Activated T-cell treated with anti-CD3 and anti-CD28 coated beads, Interleukin-2, amount 50 U/mL, for 72 hours (primary cell): ENCODE measurements at places on chromosomes 12 and 14.

DNA sequence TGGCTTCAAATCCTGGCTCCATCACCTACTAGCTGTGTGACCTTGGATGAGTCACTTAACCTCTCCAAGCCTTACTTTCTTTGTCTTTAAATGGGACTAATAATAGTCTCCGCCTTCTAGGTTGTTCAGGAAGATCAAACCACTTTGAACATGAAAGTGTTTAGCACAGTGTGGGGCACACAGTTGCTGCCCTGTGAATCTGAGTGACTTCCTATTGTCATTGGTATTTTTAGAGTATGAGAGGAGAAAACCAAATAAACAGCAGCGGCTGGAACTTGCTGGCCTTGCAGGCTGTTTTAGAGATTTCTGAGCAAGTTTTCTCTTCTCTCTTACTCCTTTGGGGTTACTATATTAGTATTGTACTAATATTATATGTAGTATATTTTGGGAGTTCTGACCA, 120.7 kb upstream of the MYL2 start:
- DNase-seq: no peak

DNA sequence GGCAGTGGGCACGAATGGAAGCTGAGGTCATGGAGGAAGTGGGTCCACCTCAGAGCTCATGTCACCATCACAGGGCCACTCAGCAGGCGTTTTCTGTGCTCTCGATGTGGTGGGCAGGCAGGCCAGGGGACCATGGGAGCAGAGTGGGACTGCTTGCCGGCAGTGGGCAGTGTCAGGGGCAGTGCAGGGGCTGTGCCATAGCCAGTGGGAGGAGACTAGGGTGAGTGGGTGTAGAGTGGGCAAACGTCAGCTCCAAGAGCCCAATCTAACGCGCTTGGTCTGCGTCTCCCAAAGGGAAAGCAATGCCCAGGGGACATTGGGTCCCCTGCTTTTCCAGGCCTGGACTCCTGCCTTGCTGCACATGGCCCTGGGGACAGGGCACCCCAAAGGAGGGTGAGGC, 58.3 kb downstream of the SLC6A12 start:
- no peak for DNase-seq

GRCh38 chr12:71556875-71557274, 106.8 kb downstream of the ZFC3H1 start:
- DNase-seq: no peak

- no peak for DNase-seq
These were observed 5.2 kb upstream of the FOS start for GRCh38 chr14:75273272-75274049.

GRCh38 chr12:116385486-116386217, 108.2 kb upstream of the MED13L start:
- no peak for DNase-seq

- DNase-seq: no peak
These were observed 26.6 kb upstream of the GALNT9 start for GRCh38 chr12:132355742-132356681.

- no peak for DNase-seq
These were observed 44.9 kb downstream of the SIX6 start for GRCh38 chr14:60553808-60554207.

- DNase-seq: no peak
These were observed 89.6 kb downstream of the MSRB3 start for GRCh38 chr12:65368055-65368454.

DNA sequence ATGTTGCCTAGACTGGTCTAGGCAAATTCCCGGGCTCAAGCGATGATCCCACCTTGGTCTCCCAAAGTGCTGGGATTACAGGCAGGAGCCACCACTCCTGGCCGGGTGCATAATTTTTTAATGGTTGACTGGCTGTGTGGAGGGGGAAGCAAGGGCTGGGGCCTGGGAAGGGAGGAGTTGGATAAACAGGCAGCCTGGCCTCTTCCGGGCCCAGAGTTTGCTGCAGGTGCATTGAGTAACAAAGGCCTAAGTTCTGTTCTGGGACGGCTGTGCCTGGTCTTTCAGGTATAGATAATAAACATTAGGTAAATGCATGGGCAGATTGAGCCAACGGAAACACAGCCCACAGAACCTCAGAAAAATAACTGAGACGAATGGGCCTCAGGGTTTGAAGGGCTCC, 191.3 kb upstream of the TBX3 start:
- DNase-seq: no peak

- no peak for DNase-seq
These were observed 116.9 kb upstream of the CCDC196 start for GRCh38 chr14:66369157-66369697.

- no peak for DNase-seq
These were observed 155.5 kb upstream of the NTF3 start for GRCh38 chr12:5276327-5276880.

DNA sequence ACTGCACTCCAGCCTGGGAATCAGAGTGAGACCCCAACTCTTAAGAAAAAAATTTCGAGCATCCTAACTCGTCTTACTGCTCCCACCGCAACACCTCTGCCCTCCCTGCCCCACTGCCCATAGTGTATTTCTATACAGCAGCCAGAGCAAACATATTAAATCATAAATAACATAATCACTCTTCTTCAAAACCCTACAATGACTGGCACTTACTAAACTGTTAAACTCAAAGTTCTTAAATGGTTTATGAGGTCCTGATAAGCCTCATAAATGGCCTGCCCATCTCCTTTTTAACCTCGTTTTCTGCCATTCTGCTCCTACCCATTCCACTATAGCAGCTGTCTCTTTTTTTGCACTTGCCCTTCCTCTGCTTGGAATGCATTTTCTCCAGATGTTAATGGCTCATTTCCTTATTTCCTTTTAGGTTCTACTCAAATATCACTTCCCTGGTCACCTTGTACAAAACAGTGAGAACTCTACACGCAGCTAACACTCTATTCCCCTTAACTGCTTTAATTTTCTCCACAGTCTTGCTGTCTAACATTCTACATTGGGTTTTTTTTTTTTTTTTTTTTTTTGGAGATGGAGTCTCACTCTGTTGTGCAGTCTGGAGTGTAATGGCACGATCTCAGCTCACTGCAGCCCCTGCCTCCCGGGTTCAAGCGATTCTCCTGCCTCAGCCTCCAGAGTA, 45.2 kb downstream of the CDK17 start:
- no peak for DNase-seq

- DNase-seq: peak; percentile 0
These were observed 4.7 kb upstream of the EPYC start for GRCh38 chr12:91009319-91009950.

DNA sequence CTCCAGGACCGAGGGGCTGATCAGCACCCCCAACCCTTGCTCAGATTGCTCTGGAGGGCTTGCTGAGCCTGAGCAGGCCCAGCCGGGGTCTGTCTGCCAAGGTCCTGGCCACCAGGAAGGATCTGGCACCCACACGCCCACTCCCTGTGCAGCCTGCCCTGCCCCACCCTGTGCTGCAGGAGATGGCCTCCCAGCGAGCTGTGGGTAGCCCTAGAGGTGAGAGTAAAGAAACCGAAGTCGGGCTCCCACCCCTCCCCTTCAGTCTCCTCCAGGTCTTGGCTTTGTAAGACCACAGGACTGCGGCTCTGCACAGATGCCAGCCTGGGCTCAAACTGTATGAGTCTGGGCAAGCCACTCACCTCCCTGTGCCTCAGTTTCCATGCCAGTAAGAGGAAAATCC, 307.8 kb downstream of the BCL11B start:
- no peak for DNase-seq

GRCh38 chr14:92637228-92637627, 111.2 kb downstream of the LGMN start:
- DNase-seq: no peak

- DNase-seq: no peak
These were observed 14.1 kb downstream of the ACACB start for GRCh38 chr12:109130297-109131153.

DNA sequence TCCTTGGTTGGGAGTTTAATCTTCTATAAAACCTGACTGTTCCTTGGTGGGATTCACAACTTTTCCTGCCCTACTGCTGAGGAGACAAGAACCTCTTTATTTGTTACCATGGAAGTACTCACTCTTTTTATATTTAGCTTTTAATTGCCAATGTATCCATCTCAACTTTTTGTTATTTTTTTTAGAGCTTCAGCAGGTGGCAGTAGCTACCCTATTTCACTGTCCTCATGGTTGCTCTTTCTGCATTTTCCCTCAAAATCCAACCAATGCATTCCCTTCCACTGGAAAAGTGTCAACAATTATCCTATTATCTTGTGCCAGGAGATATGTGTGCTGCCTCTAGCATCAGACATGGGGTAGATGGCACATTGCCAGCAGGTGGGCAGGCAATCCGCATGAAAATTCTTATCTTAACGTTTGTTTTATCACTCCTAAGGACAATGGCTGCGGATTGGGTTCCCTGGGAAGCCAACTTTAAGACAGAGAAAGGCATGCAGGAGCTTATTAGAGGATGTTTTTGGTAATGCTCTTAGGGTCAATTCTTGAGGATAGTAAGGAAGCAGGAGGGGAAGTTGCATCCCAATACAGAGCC, 406.4 kb downstream of the SNAPC1 start:
- no peak for DNase-seq

GRCh38 chr12:116701432-116701831, 36.4 kb downstream of the SPRING1 start:
- no peak for DNase-seq

- no peak for DNase-seq
These were observed 49.3 kb upstream of the ASPG start for GRCh38 chr14:104036212-104036611.

GRCh38 chr12:62907078-62907477, 27.9 kb downstream of the PPM1H start:
- DNase-seq: no peak

- DNase-seq: no peak
These were observed 4.3 kb downstream of the OR4E1 start for GRCh38 chr14:21669284-21669683.

- DNase-seq: no peak
These were observed 12.7 kb downstream of the JAG2 start for GRCh38 chr14:105155681-105156413.

DNA sequence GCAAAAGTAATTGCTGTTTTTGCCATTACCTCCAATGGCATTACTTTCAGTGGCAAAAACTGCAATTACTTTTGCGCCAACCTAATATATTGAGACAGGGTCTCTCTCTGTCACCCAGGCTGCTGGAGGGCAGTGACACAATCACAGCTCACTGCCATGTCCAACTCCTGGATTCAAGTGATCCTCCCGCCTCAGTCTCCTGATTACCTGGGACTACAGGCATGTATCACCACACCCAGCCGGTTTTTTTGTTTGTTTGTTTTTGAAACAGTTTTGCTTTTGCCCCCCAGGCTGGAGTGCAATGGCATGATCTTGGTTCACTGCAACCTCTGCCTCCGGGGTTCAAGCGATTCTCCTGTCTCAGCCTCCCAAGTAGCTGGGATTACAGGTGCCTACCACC, 15.7 kb upstream of the KDM2B start:
- DNase-seq: no peak

DNA sequence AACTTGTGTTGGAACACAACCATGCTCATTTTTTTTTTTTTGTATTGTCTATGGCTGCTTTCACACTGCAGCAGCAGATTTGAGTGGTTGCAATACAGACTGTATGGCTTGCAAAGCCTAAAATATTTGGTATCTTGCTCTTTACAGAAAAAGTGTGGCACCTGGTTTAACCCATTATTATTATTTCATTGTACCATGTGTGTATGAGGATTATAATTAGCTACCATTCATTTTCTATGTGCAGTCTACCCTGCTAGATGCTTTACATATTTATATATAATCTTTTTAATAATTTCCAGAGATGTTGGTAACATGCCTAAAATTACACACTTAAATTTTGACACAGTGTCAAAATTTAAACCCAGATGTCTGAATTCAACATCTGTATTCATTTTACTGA, 37.7 kb downstream of the SPATS2 start:
- DNase-seq: no peak

DNA sequence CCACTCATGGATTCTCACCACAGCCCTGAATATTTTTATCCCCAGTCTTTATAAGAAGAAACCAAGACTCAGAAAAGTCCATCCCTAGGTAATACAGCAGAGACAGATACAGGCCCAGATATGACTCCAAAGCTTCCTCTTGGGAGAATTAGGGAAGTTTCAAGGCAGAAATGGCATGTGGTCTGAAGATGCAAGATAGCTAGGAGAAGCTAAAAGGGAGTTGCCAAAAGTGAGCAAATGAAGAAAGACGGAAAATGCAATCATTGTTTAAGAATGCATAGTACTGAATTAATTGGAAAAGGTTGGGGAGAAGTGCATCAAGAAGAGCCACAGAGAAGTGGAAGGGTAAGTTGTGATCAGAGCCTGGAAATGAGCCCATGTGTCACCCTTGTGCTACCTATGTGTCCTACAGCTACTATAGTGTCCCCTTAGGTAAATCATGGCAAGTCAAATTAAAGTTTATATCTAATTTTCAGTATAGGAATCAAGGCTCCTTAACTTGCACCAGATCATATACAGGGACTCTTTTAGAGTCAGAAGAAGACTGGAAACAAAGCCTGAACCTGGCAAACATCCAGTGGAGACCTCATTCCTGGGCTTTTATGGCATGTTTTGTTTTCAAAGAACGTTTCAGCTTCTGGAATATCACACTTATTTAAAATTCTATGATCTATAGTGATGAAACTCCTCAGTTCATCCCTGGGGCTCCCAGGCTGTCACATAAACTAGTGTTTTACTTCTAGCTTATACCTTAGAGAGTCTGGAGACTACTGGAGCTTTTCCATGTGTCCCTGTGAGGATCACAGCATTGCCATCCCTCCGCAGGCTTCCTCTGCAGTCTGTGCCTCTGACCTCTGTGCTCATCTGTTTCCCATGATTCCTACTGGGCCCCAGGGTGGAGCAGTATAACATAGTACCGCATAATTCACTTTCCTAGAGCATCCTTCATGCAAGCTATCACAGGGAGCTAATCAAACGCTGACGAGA, 189.0 kb upstream of the CDKN3 start:
- no peak for DNase-seq

GRCh38 chr12:96236221-96236822, 42.1 kb downstream of the ELK3 start:
- DNase-seq: no peak

GRCh38 chr12:6539314-6539682, 5.0 kb downstream of the GAPDH start:
- no peak for DNase-seq

DNA sequence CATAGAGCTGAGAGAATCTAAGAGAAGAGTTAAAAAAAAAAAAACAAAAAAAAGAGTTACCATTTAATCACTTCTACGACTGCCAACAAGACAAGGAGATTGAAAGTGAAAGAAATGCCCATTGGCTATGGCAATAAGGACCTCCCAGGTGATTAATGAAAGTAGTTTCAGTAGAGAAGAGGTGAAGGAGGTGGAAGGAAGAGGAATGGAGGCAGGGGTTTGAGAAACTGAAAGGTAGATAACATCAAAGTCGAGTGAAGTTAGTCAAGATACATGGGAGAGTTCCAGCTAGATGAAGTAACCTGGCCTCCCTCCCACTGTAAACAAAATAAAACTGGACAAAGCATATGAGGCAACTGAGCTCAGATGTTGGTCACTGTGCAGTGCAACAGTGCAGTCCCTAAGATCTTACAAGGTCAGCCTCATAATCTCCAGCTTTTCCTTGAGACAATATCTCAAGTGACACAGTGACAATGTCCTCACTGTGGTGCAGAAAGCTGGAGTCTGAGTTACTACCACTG, 118.0 kb upstream of the CCDC198 start:
- no peak for DNase-seq
